T47D (cell line): ENCODE measurements at places on chromosomes 4 and X.
A peak's percentile ranks its signal among the peaks of the same experiment; 100 is the strongest.

DNA sequence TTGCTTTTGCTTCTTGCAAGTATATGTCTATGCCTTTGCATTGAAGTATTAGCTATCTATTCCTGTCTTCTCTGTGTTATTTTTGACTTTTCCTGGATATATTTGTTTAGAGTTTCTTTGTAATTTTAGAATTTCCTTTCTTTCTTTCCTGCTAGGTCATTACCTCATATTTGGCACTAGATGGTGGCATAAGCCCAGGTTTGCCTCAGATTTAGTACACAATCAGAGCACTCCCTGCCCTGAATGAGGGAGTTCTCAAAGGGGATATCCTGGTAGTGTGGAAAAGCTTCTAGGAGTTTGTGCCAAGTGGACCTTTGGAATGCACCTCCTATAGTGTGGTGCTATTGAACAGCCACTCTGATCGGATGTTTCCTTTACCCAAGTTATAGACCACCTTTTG lies 181.6 kb downstream of the UGT8 start:
- DNase-seq = peak; percentile 64

DNA sequence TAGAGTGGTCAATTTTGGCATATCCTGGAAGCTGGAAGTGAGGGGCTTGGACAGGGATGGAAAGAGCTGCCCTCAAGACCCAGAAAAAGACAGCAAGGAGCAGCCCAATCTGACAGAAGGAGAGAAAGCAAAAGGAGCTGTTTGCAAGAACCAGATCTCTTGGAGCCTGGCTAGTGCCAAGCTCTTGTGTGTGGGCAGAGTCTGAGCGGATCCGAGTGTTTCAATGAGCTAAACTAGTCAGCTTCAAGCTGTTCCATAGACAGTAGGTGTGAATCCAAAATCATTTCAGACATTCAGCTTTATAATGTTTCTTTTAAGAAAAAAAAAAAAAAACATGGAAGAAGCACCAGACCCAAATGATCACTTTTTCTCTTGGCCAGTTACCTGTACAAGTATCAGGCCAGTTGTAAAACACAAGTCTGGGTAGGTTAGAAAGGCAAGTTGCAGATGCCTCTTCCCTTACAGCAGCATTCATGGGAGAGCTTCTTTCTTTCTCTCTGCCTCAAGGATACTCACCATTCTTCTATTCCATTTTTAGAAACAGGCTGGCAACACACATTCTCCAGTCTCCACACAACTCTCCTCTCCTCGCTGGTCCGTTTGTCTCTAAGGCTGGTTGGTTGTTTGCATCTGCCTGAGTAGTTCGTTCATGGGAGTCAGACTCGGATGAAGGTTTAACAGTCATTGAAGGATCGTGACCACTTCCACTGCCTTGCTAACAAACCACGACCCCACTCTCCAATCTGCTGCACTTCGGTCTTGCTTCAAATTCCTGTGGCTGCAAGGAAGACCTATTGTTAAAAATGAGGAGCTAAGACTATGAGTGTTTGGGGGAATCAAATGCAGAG lies 105.2 kb upstream of the GATB start:
- DNase-seq = no peak

GRCh38 chrX:13179100-13179499 lies 134.7 kb upstream of the FAM9C start:
- no peak for DNase-seq

GRCh38 chr4:173159791-173160190 lies 8.8 kb upstream of the GALNT7 start:
- no peak for DNase-seq

DNA sequence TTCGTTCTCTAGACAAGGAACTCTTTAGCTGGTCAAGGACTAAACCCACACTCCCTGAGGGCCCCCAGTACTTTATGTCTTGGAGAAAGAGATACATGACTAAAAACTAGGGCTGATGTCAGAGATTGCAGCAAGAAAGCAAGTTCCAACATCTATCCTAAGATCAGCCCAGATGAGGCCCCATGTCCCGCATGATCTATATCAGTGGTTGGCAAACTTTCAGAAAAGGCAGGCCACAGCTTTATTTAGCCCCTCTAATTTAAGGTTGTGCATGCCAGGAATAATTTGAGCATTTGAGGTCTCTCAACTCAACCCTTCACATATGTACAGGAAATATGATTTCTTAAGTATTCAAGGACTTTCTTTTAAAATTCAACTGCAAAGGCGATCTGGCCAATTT lies 44.1 kb upstream of the FRMD7 start:
- DNase-seq = no peak

DNA sequence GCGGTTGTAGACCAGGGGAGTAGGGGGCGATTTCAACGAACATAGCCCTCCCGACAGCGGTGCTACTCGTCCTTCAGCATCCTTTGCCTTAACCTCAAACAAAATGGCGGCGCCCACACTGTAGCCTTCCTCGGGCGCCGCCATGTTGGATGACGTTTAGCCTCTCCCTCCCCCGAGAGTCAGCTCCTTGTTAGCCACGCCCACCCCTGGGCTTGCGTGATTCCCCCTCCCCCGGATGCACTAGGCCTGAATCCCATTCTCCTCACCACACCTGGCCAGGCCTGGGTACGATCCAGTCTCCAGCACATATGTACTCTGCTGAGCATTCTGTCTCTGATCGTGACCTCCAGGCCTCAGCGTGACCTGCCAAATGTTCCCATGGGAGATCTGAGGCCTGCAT lies 49.0 kb upstream of the ZNF157 start:
- DNase-seq = no peak

DNA sequence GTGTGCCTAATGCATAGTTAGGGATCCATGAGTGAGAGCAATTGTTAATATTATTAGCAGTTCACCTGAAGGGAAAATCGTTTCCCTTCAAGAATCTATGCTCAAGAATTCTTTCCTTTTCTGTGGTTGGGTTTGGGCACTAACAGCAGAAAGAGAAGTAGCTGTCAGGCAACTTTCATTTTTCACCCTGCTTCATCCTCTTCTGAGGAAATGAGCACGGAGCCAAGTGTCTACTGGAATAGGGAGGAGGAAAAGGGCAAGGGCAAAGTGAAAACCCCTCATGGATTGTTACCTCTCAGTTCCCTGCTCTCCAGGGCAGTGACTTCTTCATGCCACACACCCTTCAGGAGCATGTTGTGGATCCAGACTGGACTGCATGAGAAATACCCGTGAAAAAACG lies 2.6 kb upstream of the HPGDS start:
- DNase-seq = no peak

DNA sequence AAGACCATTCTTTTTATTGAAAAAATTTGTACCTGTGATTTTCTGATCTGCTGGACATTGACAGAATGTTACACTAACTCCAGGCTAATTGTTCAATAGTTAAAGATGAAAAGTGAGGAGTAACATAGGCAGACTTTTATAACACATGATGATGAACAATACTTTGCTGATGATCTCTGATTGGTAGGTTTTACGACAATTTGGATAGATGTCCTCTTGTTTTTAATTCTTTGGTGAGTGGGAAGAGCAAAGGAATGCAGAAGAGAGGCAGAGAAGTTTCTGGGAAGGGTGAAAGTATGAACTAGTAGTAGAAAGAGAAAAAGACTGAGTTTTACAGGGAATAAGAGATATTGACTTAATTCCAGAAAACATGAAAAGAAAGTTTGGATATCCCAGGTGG lies 267.3 kb upstream of the HAND2 start:
- no peak for DNase-seq

GRCh38 chrX:72308566-72309296 lies 3.0 kb upstream of the CITED1 start:
- DNase-seq = peak; percentile 60

- peak; percentile 5 for DNase-seq
Observed at GRCh38 chr4:43458293-43458692, 565.8 kb downstream of the GRXCR1 start.

GRCh38 chr4:94536649-94537469 lies 85.1 kb downstream of the PDLIM5 start:
- DNase-seq = no peak

GRCh38 chrX:14554131-14554715 lies 24.9 kb downstream of the GLRA2 start:
- DNase-seq = no peak

- no peak for DNase-seq
Observed at GRCh38 chr4:130233377-130234047, 1137.6 kb downstream of the C4orf33 start.

GRCh38 chr4:139628184-139629012 lies 37.2 kb upstream of the MGST2 start:
- DNase-seq = no peak

DNA sequence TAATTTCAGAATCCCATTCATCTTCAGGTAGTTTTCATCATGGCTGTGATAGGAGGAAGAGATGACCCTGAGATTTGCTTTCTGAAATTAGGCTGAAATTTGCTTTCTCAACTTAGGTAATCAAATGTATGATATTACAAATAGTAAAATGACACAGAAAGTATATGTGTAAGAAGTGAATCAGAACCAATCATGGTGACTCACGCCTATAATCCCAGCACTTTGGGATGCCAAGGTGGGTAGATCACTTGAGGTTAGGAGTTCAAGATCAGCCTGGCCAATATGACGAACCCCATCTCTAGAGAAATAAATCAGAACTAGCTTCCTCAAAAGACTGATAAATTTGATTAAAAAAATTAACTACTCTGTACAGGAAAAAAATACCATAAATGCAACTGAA lies 555.4 kb downstream of the STPG2 start:
- no peak for DNase-seq

DNA sequence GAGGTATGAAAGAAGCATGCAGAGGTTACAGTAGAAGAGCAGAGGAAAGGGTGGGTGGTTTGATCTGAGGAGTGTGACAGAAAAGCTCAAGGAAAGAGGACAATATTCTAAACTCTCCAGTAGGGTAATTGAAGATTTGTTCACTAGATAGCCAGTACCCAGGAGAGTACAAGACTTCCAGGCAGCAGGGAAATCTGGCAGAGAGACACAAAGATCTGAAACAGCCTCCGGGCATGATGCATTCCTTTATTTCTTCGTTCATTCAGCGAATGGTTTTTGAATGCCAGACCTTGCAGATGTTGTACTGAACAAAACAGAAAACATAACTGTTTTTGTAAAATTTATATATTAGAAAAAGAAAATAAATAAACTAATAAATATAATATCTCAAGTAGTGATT lies 766.6 kb downstream of the FAT4 start:
- DNase-seq = no peak

- DNase-seq = no peak
Observed at GRCh38 chr4:153293742-153294057, 50.8 kb upstream of the MND1 start.

DNA sequence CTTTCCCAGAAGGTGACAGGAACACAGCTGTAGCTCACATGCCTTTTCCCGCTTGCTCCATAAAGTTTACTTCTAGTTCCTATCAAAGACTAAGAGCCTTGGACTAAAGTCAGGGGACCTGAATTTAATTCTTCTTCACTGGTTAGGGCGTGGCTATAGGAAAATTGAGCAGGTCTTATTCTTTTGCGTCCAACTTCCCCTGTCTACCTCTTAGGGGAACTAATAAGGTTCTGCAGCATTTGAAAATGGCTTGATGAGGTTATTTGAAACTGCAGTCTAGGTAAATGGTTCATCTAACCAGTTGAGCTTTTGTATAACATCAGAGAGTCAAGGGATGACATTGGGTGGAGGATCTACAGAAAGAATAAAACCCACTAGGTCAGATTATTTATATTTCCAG lies 2.6 kb downstream of the ARHGAP10 start:
- no peak for DNase-seq

DNA sequence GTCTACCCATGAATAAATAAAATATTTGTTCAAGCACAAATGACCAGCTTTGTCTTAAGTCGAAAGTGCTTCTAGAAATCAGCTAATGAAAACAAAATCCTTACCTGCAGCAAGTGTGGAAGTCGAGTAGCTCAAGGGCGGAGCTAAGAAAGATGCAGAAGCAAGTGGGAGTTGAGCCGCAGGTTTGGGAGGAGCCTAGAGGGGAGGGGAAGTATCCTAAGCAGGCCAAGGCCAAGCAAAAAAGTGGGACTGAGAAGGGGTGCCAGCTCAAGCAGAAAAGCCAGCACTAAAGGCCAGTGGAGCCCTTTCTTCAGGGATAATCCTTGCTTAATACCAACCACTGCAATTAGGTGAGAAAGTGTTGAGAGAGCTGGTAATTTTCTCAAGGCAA lies 60.8 kb downstream of the DLG3 start:
- no peak for DNase-seq

GRCh38 chr4:105896461-105896942 lies 1.2 kb downstream of the NPNT start:
- DNase-seq = peak; percentile 29

- DNase-seq = no peak
Observed at GRCh38 chr4:151291485-151291884, 14.5 kb downstream of the PRSS48 start.

DNA sequence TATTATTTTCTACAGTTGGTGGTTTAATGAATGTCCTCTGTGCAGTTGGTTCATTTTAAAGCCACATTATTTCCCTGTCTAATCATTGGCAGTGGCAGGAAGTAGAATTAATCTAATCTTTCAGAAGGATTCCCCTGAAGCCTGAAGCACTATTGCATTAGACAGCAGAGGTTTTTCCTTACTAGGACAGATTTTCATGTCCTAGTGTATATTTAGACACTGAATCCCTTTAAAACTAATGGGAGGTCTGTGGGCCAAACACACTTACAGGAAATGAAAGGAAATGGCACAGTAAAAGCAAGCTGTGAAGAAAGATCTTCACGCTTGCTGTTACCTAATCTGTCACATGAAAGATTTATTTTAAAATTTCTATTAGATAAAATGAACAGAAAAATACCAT lies 165.2 kb downstream of the SLC39A8 start:
- no peak for DNase-seq

DNA sequence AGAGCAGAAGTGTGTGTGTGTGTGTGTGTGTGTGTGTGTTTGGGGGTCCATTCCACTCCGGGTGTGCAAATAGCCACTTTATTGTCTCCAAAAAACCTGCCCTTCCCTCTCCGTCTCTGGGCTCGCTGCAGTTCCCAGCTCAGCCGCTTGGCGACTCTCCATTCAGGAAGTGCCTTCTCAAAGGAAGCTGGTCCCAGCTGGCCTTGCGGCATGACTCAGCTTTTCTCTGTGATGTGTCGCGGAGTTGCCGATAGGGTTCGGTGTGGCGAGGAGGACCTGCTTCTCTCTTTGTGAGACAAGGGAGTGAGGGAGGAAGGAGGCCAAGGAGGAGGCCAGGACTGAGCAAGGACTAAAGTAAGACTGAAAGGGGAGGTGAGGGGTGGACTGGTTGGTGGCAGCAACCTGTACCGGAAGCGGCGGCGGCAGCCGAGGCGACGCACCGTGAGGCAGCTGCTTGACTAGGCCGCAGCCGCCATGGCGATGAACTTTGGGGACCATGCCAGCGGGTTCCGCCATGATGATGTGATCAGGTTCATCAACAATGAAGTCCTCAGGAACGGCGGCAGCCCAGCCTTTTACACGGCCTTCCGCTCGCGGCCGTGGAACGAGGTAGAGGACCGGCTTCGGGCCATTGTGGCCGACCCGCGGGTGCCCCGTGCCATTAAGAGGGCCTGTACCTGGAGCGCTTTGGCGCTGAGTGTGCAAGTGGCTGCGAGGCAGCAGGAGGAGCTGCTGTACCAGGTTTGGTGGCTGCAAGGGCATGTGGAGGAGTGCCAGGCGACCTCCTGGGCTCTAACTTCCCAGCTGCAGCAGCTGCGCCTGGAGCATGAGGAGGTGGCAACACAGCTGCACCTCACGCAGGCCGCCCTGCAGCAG lies at the start of gene TEX13C:
Gene TEX13C (plus strand): TSS at position 226 of the 876 bp plus-strand sequence. CDS start 249 bp downstream, at position 475.
- DNase-seq = no peak
